Cardiac muscle cell (in vitro differentiated cells and primary cell): ENCODE measurements at places on chromosomes 12 and 14. TPM values are rescaled to one million over a fixed set of nuclear protein-coding genes. Genes with fewer than 3 reads are reported as not detected.

GRCh38 chr12:19886639-19887064, 447.4 kb downstream of the AEBP2 start:
- no peaks in the 10 kb centered on the region for H3K27me3 ChIP-seq
- DNase-seq = no peak
- no peaks in the 10 kb centered on the region for H3K4me1 ChIP-seq
- H3K36me3 ChIP-seq = no peaks in the 10 kb centered on the region
- no peak overlapping the region for H3K4me3 ChIP-seq

The CD163L1 gene
- total RNA-seq = 0.18 TPM in 1 of 2 replicates, not detected in the other

DNA sequence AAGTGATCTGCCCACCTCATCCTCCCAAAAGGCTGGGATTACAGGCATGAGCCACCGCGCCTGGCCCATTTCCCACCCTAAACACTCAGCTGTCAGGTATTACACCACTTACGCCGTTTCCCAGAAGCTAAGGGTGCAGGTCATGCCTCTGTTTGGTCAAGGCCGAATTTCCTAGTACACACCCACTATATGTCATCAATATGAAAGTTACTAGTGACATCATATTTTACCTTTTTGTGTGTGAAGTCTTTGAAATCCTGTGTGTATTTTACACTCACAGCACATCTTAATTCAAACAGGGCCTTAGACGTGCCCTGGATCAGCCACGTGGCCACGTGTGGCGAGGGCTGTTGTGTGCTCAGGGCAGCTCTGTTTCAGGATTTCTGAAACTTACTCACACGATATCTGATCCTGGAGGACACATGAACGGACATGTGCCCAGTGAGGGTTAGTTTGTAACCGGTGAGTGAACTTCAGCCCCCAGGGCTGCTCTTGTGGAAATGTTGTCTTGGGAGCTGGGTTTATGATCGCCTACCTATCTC, 51.8 kb downstream of the GLT1D1 start:
- no peaks in the 10 kb centered on the region for H3K27me3 ChIP-seq
- no peak for DNase-seq
- no peak overlapping the region for H3K27ac ChIP-seq
- no peaks in the 10 kb centered on the region for H3K36me3 ChIP-seq
- peaks cover 11% of the 10 kb centered on the region for H3K4me1 ChIP-seq

GRCh38 chr14:102798926-102799325, 21.7 kb downstream of the TRAF3 start:
- no peaks in the 10 kb centered on the region for H3K4me1 ChIP-seq
- no peaks in the 10 kb centered on the region for H3K27me3 ChIP-seq
- no peak overlapping the region for H3K4me3 ChIP-seq

The DPY19L2 gene
- total RNA-seq = 13.0 and 25.9 TPM in 2 replicates

The SDR9C7 gene
- total RNA-seq = 0.14 and 1.3 TPM in 2 replicates

The KLRC3 gene
- not detected in 2 replicates for total RNA-seq

The KRT5 gene
- total RNA-seq = not detected in 2 replicates

GRCh38 chr12:56258068-56258819, at the start of gene ANKRD52:
TSS of gene ANKRD52 (minus strand) at chr12:56258384. CDS start at chr12:56258269, 115 bp downstream.
- DNase-seq = peak; percentile 85
- H3K27ac ChIP-seq = peak within 1 kb of the TSS; percentile 65
- H3K4me1 ChIP-seq = peaks cover 15% of the 10 kb centered on the region
- H3K4me3 ChIP-seq = peak within 1 kb of the TSS; percentile 87

DNA sequence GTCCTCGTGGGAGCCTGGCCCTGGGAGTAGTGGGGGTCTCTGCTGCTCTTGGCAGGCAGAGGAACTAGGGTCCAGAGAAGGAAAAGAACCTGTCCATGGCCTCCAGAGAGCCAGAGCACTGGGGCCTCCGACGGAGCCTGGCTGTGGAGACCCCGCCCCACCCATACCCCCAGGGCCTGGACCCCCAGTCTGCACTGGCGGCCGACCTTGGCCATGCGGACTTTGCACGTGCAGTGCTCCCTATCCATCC, 1.1 kb downstream of the BEGAIN start:
- H3K36me3 ChIP-seq = no peaks in the 10 kb centered on the region
- peaks cover 69% of the 10 kb centered on the region for H3K27me3 ChIP-seq
- no peaks in the 10 kb centered on the region for H3K4me1 ChIP-seq
- H3K4me3 ChIP-seq = peak overlapping the region; percentile 44

DNA sequence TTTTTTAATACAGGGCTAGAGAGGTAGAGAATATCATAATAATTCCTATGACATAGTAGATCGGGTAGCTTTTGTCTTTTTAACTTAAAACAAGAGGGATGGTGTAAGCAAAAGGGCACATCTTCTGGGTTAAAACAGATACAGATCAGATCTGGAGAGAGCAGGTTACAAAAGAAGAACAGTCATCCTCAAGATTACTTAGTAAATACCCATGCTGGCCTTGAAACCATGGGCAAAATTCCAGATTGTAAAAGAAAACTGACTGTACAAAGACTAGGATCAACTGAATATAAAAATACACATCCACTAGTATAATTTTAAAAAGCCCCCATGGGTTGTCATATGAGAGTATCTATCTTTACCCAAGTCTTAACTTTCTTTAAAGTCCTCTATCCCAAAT, 76.7 kb downstream of the MED13L start:
- no peaks in the 10 kb centered on the region for H3K27me3 ChIP-seq
- H3K4me3 ChIP-seq = no peak overlapping the region
- no peaks in the 10 kb centered on the region for H3K36me3 ChIP-seq
- DNase-seq = no peak

The OASL gene
- total RNA-seq = not detected in 2 replicates

DNA sequence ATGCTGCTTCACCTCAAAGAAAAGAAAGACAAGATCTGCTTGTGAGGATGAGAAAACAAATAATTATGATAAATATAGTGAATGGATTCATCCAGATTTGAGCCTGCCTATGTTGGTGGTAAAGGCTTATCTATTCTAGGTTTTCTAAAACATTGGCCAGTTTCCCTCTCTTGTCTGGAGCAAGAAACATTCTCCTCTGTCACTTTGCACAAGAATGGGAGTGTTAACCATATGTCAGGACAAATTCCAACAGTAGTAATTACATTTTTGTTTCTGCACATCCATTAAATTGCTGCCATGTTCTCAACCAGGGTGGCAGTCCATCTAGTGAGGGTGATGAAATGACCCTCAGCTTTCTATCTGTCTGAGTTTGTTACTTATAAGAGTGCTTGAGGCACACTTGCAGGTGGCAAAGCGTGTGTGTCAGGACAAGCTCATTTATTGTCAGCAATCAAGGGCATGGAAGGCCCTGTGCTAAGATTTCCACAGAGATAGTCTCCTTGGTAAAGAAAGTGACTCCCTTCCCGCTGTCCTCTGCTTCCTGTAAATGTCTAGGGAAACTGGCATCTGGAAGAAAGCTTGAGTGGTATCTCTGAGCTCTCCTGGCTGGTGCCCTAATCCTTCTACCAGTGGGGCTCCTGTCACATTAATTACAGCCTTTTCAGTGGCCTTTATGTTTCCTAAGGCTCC, 502.1 kb upstream of the FLRT2 start:
- DNase-seq = no peak
- no peak overlapping the region for H3K27ac ChIP-seq
- H3K4me3 ChIP-seq = no peak overlapping the region
- H3K27me3 ChIP-seq = peaks cover 3% of the 10 kb centered on the region
- H3K4me1 ChIP-seq = no peaks in the 10 kb centered on the region

The PDE3A gene
- 2.7 and 4.4 TPM in 2 replicates for total RNA-seq

The INHBC gene
- 0.21 TPM in 1 of 2 replicates, not detected in the other for total RNA-seq

The TPPP2 gene
- total RNA-seq = 0.92 TPM in 1 of 2 replicates, not detected in the other

DNA sequence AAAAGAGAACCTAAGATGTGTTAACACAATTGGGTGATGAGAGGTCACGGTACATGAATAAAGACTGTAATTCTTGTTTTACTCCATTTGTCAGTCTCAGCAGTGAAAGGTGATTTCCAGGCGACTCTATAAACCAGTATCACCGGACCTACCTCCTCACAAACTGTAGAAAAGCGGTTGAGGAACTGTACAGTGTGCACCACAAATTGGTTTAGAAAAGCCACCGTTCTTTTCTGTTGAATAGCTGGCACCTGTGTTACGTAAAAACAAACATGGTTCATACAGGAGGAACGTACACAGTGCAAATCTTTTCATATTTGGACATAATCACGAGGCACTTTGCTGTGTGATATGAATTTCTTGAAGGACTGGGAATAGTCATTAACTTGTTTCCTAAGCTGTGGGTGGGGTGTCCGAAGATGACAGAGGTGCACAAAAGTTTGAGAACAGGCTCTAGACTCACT, 663 bp downstream of the WASHC3 start:
- peak overlapping the region; percentile 78 for H3K4me3 ChIP-seq
- no peak overlapping the region for H3K27ac ChIP-seq
- peaks cover 4% of the 10 kb centered on the region for H3K36me3 ChIP-seq
- DNase-seq = no peak
- peaks cover 5% of the 10 kb centered on the region for H3K4me1 ChIP-seq
- H3K27me3 ChIP-seq = no peaks in the 10 kb centered on the region

DNA sequence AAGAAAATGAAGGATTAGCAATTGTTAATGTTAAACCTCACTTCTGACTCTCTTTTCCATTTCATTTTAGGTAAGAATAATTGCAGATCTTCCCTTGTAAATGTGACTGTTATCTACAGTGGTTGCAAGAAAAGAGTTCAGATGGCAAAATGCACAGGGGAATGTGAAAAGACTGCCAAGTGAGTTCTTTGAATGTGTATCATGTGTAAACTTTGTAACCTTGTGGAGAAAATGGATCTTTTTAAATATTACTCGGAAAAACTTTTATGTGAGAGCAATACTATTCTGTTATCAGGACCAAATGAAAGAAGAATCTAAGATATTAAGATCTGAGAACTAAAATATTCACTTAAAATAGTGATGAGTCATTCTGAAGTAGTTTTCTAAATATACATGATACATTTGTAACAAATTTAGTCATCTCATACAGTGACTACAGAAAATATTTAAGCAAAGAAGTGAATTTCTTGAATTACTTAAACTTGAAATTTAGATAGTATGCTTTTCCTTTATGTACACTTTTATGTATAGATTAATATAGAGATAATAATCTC, 122.5 kb upstream of the CNTN1 start:
- no peaks in the 10 kb centered on the region for H3K36me3 ChIP-seq
- no peaks in the 10 kb centered on the region for H3K4me1 ChIP-seq
- no peak overlapping the region for H3K27ac ChIP-seq
- no peaks in the 10 kb centered on the region for H3K27me3 ChIP-seq
- DNase-seq = no peak

GRCh38 chr14:23047751-23048693, 6.0 kb downstream of the PSMB11 start:
- no peaks in the 10 kb centered on the region for H3K36me3 ChIP-seq
- DNase-seq = no peak
- H3K27me3 ChIP-seq = no peaks in the 10 kb centered on the region
- H3K4me3 ChIP-seq = no peak overlapping the region
- H3K27ac ChIP-seq = no peak overlapping the region

The MYF5 gene
- total RNA-seq = not detected in 2 replicates

The RNFT2 gene
- 17.5 and 19.1 TPM in 2 replicates for total RNA-seq

DNA sequence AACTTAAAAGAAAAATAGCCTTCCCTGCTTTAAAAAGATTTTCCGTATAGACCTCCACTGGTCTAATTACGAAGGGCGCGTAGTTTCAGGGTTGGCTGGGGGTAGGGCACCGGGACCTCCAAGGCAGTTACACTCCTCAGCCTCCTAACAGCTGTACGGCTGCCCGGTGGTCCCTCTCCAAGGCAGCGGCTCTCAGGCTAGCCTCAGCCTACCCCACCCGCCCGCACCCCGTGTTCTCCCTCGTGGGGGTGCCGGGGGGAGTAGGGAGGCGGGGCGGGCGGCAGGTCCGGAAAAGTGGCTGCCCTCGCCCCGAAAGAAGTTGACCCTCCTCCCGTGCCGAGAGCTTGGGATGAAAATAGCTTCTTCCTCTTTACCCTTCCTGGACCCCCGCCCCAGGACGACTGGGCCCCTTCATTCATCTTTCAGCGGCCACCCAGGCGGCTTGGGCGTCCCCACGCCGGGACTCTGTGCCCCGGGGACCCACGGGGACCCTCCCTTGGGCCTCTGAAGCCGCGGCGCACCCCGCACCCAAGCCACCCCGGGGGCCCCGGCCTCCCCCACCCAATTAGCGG, 991 bp upstream of the RCOR1 start:
- peak overlapping the region; percentile 98 for H3K27ac ChIP-seq
- DNase-seq = peak; percentile 47
- H3K4me3 ChIP-seq = peak overlapping the region; percentile 100
- no peaks in the 10 kb centered on the region for H3K36me3 ChIP-seq

The SMIM10L1 gene
- 15.2 and 24.2 TPM in 2 replicates for total RNA-seq

GRCh38 chr12:12716151-12716792, 896 bp upstream of the CDKN1B start:
- peak overlapping the region; percentile 84 for H3K27ac ChIP-seq
- H3K4me3 ChIP-seq = peak overlapping the region; percentile 98
- DNase-seq = no peak
- peaks cover 24% of the 10 kb centered on the region for H3K36me3 ChIP-seq
- H3K4me1 ChIP-seq = peaks cover 40% of the 10 kb centered on the region

GRCh38 chr14:102046337-102047278, 40.2 kb downstream of the HSP90AA1 start:
- H3K27me3 ChIP-seq = no peaks in the 10 kb centered on the region
- peak overlapping the region; percentile 52 for H3K27ac ChIP-seq
- DNase-seq = peak; percentile 94
- no peak overlapping the region for H3K4me3 ChIP-seq
- no peaks in the 10 kb centered on the region for H3K4me1 ChIP-seq

The KIF26A gene
- total RNA-seq = 38.3 and 74.9 TPM in 2 replicates

- H3K27ac ChIP-seq = no peak overlapping the region
- H3K27me3 ChIP-seq = no peaks in the 10 kb centered on the region
- H3K4me3 ChIP-seq = no peak overlapping the region
- H3K36me3 ChIP-seq = no peaks in the 10 kb centered on the region
- peaks cover 47% of the 10 kb centered on the region for H3K4me1 ChIP-seq
- DNase-seq = peak; percentile 83
These were observed 10.9 kb downstream of the ZNF664 start for GRCh38 chr12:123983822-123984485.

The KRT1 gene
- not detected in 2 replicates for total RNA-seq

The EPYC gene
- not detected in 2 replicates for total RNA-seq

The BATF gene
- not detected in 2 replicates for total RNA-seq

The PRR13 gene
- 42.9 and 48.3 TPM in 2 replicates for total RNA-seq

DNA sequence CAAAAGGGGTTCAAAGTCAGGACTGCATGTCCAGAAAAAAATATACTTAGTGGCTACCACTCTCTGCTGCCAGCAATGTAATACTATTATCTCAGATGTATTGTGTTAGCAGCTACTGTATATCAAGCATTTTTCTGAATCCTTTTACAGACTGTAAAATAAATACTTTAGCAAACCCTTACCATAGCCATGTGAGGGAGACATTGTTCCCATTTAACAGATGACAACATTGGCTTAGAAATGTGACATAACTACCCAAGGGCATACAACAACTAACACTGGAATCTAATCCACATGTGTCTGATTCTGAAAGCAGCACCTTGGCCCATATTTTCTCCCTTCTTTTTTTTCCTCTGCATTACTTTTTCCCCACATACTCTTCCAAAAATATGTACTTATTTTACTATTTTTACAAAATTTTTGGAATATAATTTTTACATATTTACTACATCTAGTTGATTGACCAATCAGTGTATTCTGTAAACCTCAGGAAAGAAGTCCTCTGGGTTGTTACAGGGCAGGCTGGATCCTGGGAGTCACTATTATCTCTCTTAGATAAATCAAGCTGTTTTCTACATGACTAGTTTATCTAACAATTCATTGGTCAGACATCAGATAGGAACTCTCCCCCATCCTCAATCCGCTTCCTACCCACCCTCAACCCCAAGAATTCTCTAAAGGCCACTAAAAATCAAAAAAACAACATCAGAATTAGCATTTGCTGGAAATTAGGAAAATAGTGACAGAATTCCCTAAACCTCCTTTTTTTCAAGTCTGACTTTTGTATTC, 154.1 kb downstream of the BTG1 start:
- no peak overlapping the region for H3K27ac ChIP-seq
- peaks cover 5% of the 10 kb centered on the region for H3K4me1 ChIP-seq
- no peak for DNase-seq
- H3K4me3 ChIP-seq = no peak overlapping the region
- H3K36me3 ChIP-seq = no peaks in the 10 kb centered on the region

The KLC1 gene
- 252 and 365 TPM in 2 replicates for total RNA-seq
